CD14-positive monocyte (primary cell): ENCODE measurements at places on chromosomes 12 and 14.

DNA sequence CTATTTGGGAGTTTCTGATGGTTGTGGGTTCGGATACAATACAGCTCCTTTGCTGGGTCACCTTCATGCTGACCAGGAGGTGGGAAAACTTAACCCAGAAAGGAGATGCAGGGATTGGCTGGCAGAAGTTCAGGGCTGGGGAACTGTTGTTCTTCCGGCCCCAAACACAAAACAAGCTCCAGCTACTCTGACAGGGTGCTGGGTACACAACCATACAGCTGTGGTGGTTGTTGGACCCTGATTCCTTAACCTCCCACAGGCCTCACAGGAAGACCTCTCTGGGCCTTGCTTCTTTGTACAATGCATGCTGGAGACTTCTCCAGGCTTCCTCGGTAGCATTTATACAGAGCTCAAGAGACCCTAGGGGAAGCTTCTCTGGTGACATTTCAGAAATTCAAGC, 47.6 kb downstream of the CPM start:
- no peak overlapping the region for H3K27ac ChIP-seq
- H3K36me3 ChIP-seq: peaks cover 10% of the 10 kb centered on the region
- no peak for DNase-seq
- H3K4me3 ChIP-seq: no peak overlapping the region

DNA sequence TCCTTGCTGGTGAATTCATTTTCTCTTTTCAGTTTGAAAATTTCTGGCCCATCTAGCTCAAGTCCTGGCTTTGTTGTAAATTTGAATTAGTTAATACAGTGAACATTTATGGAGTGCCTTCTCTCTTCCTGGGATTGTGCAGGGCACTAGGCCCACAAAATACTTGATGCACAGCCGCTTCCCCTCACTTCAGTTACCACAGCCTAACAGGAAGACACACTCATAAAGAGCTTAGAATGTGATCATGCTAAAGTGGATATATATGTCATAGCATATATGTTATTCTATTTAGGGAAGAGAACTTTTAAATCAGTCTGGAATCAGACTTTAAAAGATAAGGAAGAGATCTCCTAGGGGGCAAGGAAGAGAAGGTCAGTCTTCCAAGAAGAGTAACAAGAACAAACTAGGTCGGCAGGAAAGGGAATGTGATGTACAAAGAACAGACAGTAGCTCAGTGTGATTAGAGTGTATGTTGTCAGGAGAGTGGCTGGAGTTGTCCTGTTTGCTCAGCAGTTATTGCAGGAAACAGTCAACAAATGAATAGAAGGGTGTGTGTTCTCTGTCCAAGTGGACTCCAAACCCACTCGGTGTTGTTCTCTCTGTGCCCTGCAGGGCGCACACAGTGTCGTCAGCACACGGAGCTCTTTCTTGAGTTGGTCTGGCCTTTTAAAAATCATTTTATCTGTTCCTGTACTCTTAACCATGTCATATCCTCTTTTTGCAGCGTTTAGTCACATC, 74.4 kb downstream of the DAAM1 start:
- no peak overlapping the region for H3K27ac ChIP-seq
- no peaks in the 10 kb centered on the region for H3K4me1 ChIP-seq
- H3K4me3 ChIP-seq: no peak overlapping the region
- no peaks in the 10 kb centered on the region for H3K27me3 ChIP-seq

DNA sequence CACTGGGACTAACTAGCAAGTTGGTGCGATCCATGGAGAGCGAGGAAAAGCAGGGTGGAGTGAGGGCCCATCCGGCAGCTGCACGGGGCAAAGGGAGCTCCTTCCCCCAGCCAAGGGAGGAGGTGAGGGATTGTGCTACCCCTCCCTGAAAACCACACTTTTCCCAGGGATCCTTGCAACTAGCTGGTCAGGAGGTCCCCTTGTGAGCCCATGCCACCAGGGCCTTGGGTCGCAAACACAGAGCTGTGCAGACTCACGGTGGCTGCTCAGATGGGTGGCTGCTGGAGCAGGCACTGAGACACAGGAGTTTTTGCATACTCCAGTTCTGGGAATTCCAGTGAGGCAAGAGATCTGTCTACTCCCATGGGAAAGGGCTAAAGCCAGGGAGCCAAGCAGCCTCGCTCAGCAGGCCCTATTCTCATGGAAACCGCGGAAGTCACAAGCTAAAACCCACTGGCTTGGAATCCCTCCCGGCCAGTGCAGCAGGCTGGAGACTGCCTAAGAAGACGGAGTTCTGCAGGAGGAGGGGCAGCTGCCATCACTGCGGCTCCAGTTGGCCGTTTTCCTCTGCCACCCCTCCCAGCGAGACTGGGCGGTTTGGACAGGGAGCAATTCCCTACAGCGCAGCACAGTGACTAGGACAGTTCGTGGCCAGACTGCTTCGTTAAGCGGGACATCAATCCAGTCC, 10.9 kb upstream of the ZNF705A start:
- H3K27ac ChIP-seq: no peak overlapping the region
- peaks cover 17% of the 10 kb centered on the region for H3K36me3 ChIP-seq
- no peak overlapping the region for H3K4me3 ChIP-seq
- H3K4me1 ChIP-seq: no peaks in the 10 kb centered on the region
- DNase-seq: no peak
- H3K27me3 ChIP-seq: no peaks in the 10 kb centered on the region

GRCh38 chr12:1744932-1745331, 54.1 kb downstream of the ADIPOR2 start:
- no peak overlapping the region for H3K4me3 ChIP-seq
- H3K4me1 ChIP-seq: no peaks in the 10 kb centered on the region
- H3K36me3 ChIP-seq: peaks cover 24% of the 10 kb centered on the region
- no peaks in the 10 kb centered on the region for H3K27me3 ChIP-seq
- no peak overlapping the region for H3K27ac ChIP-seq
- no peak for DNase-seq

GRCh38 chr12:56645717-56646446, at the start of gene ATP5F1B:
TSS of gene ATP5F1B (minus strand) at chr12:56645984. CDS start at chr12:56645963, 21 bp downstream.
- no peaks in the 10 kb centered on the region for H3K27me3 ChIP-seq
- peaks cover 38% of the 10 kb centered on the region for H3K4me1 ChIP-seq
- H3K36me3 ChIP-seq: peaks cover 33% of the 10 kb centered on the region
- peak within 1 kb of the TSS; percentile 81 for H3K27ac ChIP-seq
- peak; percentile 100 for DNase-seq

- no peak overlapping the region for H3K4me3 ChIP-seq
- no peaks in the 10 kb centered on the region for H3K36me3 ChIP-seq
- no peaks in the 10 kb centered on the region for H3K4me1 ChIP-seq
- no peak for DNase-seq
Measured at GRCh38 chr12:19082365-19082911, 47.1 kb upstream of the PLEKHA5 start.

GRCh38 chr12:52425466-52425865, 8.7 kb downstream of the KRT75 start:
- H3K27ac ChIP-seq: no peak overlapping the region
- H3K27me3 ChIP-seq: no peaks in the 10 kb centered on the region
- no peak for DNase-seq
- no peaks in the 10 kb centered on the region for H3K4me1 ChIP-seq
- no peak overlapping the region for H3K4me3 ChIP-seq

GRCh38 chr14:68141281-68142088, 321.9 kb downstream of the RAD51B start:
- no peak for DNase-seq
- H3K36me3 ChIP-seq: no peaks in the 10 kb centered on the region
- H3K27me3 ChIP-seq: no peaks in the 10 kb centered on the region
- H3K4me1 ChIP-seq: no peaks in the 10 kb centered on the region
- H3K27ac ChIP-seq: no peak overlapping the region

DNA sequence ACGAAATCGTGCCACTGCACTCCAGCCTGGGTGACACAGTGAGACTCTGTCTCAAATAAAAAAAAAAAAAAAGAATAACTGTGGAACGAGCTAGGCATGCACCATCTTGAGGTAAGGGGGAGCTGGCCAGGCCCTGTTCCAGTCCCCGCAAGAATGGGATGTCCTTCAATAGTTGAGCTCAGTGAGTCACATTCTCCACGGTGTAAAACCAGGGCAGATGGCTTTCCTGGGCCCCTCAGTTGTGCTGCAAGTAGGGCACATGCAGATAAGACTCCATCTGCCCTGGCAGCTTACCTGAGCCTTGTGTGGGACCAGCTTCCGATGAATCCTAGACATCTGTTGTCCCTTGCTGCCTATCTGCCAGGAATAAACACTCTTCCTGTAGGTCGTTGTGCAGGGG, 312.1 kb downstream of the VRK1 start:
- no peak for DNase-seq
- H3K27ac ChIP-seq: no peak overlapping the region
- no peaks in the 10 kb centered on the region for H3K36me3 ChIP-seq
- H3K27me3 ChIP-seq: no peaks in the 10 kb centered on the region

DNA sequence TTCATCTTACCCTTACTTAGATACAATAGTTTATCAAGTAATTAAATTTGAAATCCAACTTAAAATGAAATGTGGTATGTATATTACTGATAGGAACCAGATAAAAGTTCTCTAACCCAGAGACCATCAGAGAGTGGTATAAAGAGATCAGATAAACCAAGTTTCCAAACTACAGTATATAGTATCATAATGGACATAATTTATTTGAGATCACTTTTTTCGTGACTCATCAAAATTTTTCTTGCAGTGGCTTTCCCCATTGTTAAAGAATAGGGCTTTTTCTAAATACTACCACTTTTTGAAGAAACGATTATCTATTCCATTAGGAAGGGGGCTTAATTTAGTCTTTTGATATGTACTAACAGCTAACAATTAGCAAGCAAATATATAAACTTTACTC, 15.2 kb upstream of the HSPA2 start:
- no peaks in the 10 kb centered on the region for H3K27me3 ChIP-seq
- no peak for DNase-seq
- no peak overlapping the region for H3K4me3 ChIP-seq
- H3K4me1 ChIP-seq: no peaks in the 10 kb centered on the region

- no peak overlapping the region for H3K4me3 ChIP-seq
- no peak for DNase-seq
- H3K27ac ChIP-seq: no peak overlapping the region
- H3K27me3 ChIP-seq: no peaks in the 10 kb centered on the region
- H3K36me3 ChIP-seq: no peaks in the 10 kb centered on the region
Measured at GRCh38 chr14:94494085-94494484, 15.2 kb downstream of the SERPINA12 start.

GRCh38 chr12:122104844-122105243, 26.3 kb downstream of the MLXIP start:
- DNase-seq: no peak
- no peaks in the 10 kb centered on the region for H3K27me3 ChIP-seq
- peaks cover 50% of the 10 kb centered on the region for H3K4me1 ChIP-seq
- peak overlapping the region; percentile 4 for H3K27ac ChIP-seq
- no peak overlapping the region for H3K4me3 ChIP-seq
- no peaks in the 10 kb centered on the region for H3K36me3 ChIP-seq

DNA sequence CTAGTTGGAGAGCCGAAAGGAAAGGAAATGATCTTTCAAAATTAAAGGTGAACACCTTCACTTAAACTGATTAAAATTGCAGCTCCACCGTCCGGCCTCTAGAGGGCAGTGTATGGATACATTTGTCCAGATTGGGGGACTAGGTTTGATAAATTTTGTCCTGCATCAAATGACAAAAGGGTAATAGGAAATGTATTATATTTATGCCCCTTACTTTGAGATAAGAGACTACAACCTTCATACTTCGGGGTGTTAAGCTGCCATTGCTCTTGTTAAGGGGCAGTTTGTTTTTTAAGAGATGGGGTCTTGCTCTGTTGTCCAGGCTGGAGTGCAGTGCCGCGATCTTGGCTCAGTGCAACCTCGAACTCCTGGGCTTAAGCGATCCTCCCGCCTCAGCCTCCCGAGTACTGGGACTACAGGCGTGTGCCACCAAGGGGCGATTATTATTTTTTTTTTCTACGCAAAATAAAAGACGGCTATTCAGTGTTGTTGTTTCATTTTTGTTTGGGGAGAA, 818 bp upstream of the SUOX start:
- H3K27me3 ChIP-seq: no peaks in the 10 kb centered on the region
- H3K27ac ChIP-seq: peak overlapping the region; percentile 84
- peaks cover 42% of the 10 kb centered on the region for H3K36me3 ChIP-seq
- DNase-seq: peak; percentile 43
- peak overlapping the region; percentile 90 for H3K4me3 ChIP-seq
- peaks cover 19% of the 10 kb centered on the region for H3K4me1 ChIP-seq

GRCh38 chr14:99791476-99792209, 1.6 kb upstream of the EML1 start:
- peaks cover 46% of the 10 kb centered on the region for H3K27me3 ChIP-seq
- H3K36me3 ChIP-seq: no peaks in the 10 kb centered on the region
- no peak for DNase-seq
- H3K4me1 ChIP-seq: no peaks in the 10 kb centered on the region
- H3K4me3 ChIP-seq: no peak overlapping the region
- no peak overlapping the region for H3K27ac ChIP-seq

DNA sequence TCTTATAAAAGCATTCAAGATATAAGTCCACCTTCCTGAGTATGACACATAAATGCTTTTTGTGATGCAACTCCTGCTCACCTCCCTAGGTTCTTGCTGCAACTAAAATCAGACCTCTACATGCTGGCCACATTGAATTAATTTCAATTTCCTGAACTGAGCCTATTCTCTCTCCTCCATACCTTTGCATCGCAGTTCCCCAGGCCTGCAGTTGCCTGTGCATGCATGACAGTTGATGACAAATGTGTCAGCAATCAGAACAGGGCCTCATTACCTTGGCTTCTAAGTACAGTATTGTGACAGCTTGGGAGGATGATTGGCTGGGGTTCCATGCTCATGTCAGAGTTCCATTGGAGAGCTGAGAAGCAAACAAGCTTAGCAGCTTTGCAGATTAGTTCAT, 3.9 kb upstream of the TM7SF3 start:
- no peaks in the 10 kb centered on the region for H3K36me3 ChIP-seq
- H3K27me3 ChIP-seq: no peaks in the 10 kb centered on the region
- no peak overlapping the region for H3K4me3 ChIP-seq
- DNase-seq: no peak

DNA sequence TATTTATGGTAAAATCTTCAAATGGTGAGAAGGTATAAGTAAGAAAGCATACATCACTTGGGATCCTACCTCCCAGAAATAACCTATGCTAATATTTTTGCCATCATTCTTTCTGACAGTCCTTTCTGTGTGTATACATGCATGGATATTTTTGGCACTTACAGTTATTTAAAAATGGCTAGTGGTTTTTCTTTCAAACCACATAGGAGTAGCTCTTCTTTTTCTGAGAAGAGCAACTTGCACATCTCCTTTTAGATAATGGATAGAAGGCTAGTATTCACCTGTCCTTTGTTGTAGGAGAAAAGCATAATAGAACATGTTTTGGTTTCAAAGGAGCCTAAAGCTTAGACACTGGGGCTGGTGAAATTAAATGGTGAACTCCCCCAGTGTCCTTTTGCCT, 87.3 kb downstream of the EMP1 start:
- H3K4me1 ChIP-seq: no peaks in the 10 kb centered on the region
- no peak for DNase-seq
- no peaks in the 10 kb centered on the region for H3K36me3 ChIP-seq
- no peak overlapping the region for H3K27ac ChIP-seq
- no peaks in the 10 kb centered on the region for H3K27me3 ChIP-seq

- no peaks in the 10 kb centered on the region for H3K4me1 ChIP-seq
- H3K36me3 ChIP-seq: no peaks in the 10 kb centered on the region
- no peaks in the 10 kb centered on the region for H3K27me3 ChIP-seq
- no peak overlapping the region for H3K27ac ChIP-seq
- H3K4me3 ChIP-seq: no peak overlapping the region
- no peak for DNase-seq
Measured at GRCh38 chr14:28813810-28814209, 47.2 kb downstream of the FOXG1 start.

- H3K4me3 ChIP-seq: no peak overlapping the region
- H3K4me1 ChIP-seq: peaks cover 55% of the 10 kb centered on the region
- DNase-seq: no peak
Measured at GRCh38 chr14:49896966-49897365, 4.1 kb downstream of the ARF6 start.
